ENCODE measurements at places on chromosomes 12 and 14. TPM values are rescaled to one million over a fixed set of nuclear protein-coding genes. Genes with fewer than 3 reads are reported as not detected.

GLIPR1L1 gene
- not detected for total RNA-seq

SLC6A12 gene
- 0.34 TPM for total RNA-seq

LTBP2 gene
- total RNA-seq = 62.0 TPM

KRT73 gene
- not detected for total RNA-seq

GDF3 gene
- not detected for total RNA-seq

LHX5 gene
- total RNA-seq = not detected

INHBC gene
- not detected for total RNA-seq

HOXC9 gene
- total RNA-seq = not detected

REM2 gene
- 0.34 TPM for total RNA-seq
